ENCODE measurements at places on chromosomes 2 and 18.
A peak's percentile ranks its signal among the peaks of the same experiment; 100 is the strongest.

DNA sequence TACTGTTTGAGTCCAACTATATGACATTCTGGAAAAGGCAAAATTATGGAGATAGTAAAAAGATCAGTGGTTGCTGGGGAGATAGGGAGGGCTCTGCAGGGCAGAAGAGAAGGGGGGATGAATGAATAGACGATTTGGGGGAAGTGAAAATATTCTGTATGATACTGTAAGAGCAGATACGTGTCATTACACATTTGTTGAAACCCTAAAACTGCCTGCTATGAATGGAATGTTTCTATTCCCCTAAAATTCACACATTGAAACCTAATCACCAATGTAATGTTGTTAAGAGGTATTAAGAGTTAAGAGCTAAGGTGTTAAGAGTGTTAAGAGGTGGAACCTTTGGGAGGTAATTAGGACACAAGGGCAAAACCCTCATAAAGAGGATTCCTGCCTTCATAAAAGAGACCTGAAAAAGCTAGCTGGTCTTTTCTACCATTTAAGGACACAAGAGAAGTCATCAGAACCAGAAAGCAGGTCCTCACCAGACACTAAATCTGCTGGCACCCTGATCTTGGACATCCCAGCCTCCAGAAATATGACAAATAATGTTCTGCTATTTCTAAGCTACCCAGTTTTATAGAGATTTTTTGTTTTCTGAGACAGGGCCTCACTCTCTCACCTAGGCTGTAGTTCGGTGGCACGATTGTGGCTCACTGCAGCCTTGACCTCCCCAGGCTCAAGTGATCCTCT, 76.2 kb downstream of the ATAD2B start:
- no peak for DNase-seq

DNA sequence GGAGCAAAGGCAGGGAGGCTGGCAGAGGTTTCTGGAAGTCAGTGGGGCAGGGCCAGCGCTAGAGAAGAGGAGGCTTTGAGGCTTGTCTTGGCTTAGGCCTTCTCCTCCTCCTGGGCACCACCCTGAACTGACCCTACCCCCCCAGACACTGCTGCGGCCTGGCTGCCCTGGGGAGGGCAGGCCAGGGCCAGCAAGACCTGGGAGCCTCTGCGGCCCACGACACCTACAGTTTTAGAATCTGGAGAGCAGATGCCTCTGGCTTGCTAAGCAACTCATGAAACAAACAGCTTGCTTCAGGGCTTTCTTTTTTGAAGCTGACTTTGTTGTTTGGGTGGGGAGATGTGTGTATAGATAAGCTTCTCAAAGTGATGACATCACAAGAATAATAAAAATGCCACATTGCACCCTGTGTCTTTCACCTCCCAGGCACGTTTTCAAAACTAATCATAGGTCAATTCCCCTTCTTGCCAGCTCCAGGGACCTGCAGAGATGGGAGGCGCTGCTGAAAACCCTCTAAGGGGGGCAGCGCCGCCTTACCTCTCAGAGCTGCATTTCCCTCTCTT, 46.2 kb upstream of the SMAD7 start:
- DNase-seq = no peak

DNA sequence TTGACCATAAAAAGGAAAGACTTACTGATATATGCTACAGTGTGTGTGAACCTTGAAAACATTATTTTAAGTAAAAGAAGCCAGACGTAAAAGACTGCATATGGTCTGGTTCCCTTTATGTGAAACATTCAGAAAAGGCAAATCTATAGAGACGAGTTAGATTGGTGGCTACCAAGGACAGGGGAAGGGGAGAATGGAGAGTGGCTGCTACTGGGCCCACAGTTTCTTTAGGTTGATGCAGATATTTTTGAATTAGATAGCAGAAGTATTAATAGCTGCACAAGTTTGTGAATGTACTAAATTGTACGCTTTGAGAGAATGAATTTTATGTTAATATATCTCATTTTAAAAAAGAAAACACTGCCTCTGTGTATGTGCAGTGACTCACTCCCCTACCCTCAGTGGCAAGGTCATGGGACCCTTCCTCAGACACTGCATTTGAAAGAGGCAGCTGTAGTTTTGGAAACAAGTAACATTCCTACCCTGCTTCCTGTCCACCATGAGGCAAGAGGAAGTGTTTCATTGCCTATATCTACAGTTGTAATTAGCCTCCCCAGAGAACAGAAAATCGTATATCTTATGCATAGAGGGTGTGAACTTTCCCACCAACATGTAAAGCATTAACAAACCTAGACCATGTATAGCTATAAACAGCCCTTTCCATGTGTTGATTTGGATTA, 29.8 kb upstream of the ARMC9 start:
- no peak for DNase-seq

DNA sequence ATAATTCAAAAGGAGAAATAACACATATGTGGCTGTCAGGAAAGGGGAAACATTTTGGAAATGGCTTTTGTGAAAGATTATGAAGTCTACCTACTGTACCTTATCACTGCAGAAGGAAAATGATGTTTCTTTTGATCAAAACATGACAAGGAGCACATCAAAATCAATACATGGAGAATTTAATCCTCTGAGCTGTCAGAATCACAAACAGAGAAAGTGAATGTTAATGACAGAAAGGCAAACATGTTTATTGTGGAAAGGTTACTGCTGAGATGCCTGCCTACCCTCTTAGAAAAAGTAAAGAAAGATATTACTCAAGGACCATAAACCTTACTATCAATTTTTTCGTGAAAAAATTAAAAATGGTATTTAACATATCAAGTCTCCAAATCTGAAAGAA, 794.5 kb upstream of the GYPC start:
- no peak for DNase-seq

- DNase-seq = no peak
Measured at GRCh38 chr2:8264981-8265380, 416.9 kb upstream of the ID2 start.

GRCh38 chr2:131673400-131674173, 145.9 kb downstream of the CCDC74A start:
- peak; percentile 3 for DNase-seq

DNA sequence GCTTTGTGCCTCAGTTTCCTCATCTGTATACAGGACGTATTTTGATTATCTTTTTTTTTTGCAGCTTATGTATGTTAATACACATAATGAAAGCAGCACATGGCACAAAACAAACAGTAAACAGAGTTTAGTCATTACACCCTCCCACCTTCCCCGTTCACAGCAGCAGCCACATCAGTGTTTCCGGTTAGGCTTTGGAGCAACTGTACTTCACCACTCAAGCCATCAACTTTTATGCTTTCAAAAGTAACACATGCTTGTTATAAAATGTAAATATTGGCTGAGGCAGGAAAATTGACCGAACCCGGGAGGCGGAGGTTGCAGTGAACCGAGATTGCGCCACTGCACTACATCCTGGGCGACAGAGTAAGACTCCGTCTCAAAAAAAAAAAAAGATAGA, 117.3 kb downstream of the MTCL1 start:
- no peak for DNase-seq

All from NCI-H1417 treated with DMSO at 0.1 percent for 48 hours (cell line).